Pericardium fibroblast (primary cell): ENCODE measurements at places on chromosomes 16 and 17. TPM values are rescaled to one million over a fixed set of nuclear protein-coding genes. Genes with fewer than 3 reads are reported as not detected.

KRTAP2-1 gene
- total RNA-seq = not detected in 2 replicates

HOXB5 gene
- 0.12 and 0.43 TPM in 2 replicates for total RNA-seq

BBS2 gene
- total RNA-seq = 32.9 and 64.7 TPM in 2 replicates

SLC9A5 gene
- total RNA-seq = 0.58 and 0.60 TPM in 2 replicates

ACE gene
- total RNA-seq = 22.8 and 41.0 TPM in 2 replicates
